ENCODE measurements at places on chromosomes 4 and X.
A peak's percentile ranks its signal among the peaks of the same experiment; 100 is the strongest.

DNA sequence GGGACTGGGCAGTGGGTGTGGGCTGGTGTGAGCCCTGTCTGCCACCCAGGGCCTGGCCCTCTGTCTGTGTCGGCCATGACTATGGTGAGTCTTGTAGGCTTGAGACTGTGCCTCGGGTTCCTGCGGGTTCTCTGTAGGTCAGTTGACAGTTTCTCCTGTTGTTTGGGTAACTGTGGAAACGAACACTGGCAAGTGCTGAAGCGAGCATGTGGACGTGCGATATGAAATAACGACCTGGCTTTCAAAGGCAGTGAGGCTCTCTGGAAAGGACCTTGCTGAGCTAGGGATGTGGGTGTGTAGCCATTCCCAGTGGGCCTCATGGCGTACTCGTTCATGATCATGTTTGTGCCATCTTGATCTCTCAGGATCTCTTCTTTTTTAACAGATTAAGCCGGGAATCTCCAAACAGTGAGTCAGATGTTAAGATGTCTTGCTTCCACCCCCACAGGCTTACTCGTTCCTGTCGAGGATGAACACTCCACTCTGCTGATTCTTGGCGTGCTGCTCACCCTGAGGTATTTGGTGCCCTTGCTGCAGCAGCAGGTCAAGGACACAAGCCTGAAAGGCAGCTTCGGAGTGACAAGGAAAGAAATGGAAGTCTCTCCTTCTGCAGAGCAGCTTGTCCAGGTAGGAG is 41.3 kb downstream of the HTT start:
- no peak for DNase-seq

- DNase-seq = peak; percentile 20
These were observed 182.1 kb upstream of the SMIM31 start for GRCh38 chr4:164571593-164572390.

GRCh38 chr4:82780752-82781231 is 17.8 kb downstream of the SCD5 start:
- no peak for DNase-seq

DNA sequence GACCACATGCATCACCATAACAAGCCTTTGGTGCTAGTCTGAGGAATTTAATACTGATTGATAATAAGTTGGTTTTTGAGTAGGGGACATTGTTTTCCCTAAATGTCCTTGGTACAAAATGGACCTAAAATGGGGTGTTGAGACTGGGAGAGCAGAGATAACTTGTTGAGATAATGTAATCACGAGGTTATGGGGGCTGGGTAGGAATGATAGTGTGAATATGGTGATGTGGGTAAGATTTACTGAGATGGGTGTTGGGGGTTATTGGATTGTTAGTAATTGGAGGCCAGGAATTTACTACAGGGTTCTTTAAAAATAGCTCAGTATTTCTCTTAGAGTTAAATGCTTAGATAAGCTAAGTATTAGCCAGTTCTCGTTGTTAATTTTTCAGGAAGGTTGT is 3.9 kb downstream of the BMP2K start:
- no peak for DNase-seq

DNA sequence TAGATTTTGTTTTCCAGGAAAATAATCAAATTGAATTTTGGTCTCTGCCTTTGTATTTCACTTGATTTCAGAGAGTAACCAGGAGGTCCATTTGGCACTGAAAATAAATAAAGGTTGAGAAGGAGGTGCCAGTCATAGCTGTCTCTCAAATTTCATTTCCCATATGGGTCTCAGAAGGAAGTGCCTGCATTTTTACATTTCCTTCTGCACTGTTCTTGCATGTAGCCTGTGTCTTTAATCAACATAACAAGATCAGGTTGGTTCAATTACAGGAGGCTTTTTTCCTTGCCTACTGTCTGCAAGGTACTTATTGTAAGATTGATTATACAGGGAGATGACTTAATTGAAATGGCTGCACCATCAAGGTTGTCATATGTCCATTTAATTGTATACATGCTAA is 15.7 kb downstream of the LRRC66 start:
- no peak for DNase-seq

DNA sequence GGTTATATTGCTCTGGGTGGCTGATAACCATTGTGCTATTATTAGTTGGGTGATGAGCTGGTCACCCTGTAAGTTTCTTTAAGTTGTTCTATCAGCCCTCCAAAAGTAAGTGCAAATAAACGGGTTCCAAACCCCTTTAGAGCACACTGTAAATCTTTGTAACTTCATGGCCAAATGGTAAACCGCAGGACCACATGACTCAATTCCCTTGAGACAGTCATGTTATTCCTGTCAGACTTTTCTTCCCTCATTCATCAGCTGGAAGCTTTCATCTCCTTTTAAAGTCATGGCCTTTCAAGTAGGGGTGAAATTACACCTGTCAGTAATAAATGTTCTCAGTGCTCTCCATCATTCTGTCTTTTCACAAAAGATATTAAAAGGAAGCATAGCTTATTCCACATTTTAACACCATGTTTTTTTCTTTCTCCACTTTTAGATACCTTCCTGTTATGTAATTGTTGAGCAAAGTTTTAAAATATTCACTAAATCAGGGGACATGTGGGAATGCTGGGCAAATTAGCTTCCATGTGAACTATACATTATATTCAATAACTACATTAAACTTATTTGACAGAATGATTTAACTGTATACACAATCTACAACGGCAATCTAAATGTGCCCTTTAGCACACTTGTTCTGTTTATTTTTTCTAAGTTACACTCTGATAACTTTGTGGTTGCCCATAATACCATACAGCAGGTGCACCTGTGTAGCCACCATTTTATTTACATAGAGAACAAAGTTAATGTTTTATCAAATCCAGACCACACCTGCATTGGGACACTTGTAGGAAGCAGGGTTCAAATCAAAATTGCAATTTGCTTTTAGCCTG is 275.5 kb downstream of the CFAP299 start:
- peak; percentile 15 for DNase-seq

- no peak for DNase-seq
These were observed 25.6 kb downstream of the PPP2R2C start for GRCh38 chr4:6446538-6447451.

GRCh38 chr4:8594097-8595038 is 1.8 kb downstream of the CPZ start:
- peak; percentile 47 for DNase-seq

- no peak for DNase-seq
These were observed 88.3 kb downstream of the NRK start for GRCh38 chrX:105910563-105911105.

DNA sequence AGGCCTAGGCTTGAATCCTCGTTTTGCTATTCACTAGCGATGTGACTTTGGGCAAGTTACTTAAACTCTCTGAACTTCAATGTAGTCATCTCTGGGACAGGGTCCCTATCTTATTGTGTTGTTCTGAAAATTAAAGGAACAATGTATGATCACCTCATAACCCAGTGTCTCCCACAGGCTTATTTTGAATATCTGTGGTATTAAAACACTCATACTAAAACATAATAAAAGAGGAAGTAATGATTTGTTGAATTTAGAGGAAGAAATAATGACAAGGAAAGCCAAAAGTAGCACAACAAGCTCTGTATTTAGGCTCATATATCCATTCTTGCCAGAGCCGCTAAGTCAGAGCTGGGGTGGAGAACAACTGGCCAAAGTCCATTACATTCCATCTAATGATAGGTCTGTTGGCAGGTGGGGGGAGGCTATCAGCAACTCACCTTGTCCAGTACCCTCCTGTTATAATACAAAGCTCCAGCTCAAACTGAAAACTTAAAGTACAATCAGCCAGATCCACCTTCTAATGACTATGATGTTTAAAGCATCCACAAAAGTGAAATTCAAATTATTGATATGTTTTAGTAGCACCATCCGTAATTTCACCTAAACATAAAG is 64.5 kb upstream of the LSM6 start:
- no peak for DNase-seq

Measured in HS-27A (cell line).